ENCODE measurements at places on chromosomes 6 and 20.

GRCh38 chr6:47306887-47307286 lies 2.8 kb downstream of the TNFRSF21 start:
- DNase-seq = no peak

DNA sequence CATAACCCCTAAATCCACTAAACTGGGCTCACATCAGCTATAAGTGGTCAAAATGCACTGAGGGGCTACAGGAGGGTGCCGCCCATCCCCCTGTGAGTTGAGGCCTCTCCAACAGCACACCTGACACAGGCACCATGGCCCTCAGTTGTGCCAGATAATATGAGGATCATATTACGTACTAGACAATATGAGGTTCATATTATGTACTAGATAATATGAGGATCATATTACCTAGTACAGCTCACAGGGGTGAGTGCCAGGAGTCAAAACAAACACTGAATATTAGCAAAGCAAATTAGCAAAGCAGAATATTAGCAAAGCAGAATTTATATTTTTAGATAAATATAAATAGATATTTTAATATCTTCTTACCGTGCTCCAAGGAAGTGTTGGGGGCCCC lies 35.3 kb downstream of the CD24 start:
- DNase-seq = no peak

DNA sequence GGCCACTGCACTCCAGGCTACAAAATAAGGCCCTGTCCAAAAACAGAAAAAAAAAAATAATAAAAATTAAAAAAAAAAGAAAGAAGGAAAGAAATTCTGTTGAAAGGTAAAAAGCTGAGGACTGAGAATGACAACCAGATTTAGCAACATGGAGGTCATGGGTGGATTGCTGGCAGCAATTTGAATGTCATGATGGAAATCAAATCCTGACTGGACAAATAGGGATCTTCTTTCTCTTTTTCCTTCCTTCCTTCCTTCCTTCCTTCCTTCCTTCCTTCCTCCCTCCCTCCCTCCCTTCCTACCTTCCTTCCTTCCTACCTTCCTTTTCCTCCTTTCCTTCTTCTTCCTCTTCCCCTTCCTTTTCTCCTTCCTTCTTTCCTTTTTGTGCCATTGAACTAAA lies 553.3 kb upstream of the FLRT3 start:
- DNase-seq = no peak

DNA sequence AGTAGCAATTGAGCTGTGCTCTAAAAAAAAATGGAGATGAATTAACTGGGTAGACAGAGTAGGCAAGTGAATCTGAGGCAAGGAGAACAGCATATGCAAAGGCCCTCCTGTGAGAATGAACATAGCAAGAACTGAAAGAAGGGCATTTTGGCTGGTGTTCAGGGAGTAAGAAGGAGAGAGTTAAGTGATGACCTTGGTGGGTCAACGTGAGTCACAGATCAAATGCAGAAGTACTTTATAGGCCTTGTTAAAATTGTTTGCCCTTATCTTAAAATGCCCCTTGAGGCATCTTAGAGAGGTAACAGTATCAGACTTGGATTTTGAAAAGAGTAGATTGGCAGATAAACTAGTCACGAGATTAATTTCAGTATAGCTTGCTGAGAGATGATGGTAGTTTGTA lies 24.5 kb downstream of the NDUFAF5 start:
- DNase-seq = no peak

GRCh38 chr6:54267798-54268197 lies 40.4 kb upstream of the TINAG start:
- peak; percentile 41 for DNase-seq

- DNase-seq = no peak
Observed at GRCh38 chr20:58908221-58908620, 55.7 kb downstream of the GNAS start.

Measured in hematopoietic multipotent progenitor cell treated with erythropoietin and hydrocortisone succinate and interleukin-3 and kit ligand, for 8 days (in vitro differentiated cells).